Stimulated activated CD4-positive, alpha-beta T cell treated with anti-CD3 and anti-CD28 coated beads, Interleukin-1b, Interleukin-23, amount 100 ng/mL, for 24 hours (primary cell): ENCODE measurements at places on chromosomes 2 and 18.

DNA sequence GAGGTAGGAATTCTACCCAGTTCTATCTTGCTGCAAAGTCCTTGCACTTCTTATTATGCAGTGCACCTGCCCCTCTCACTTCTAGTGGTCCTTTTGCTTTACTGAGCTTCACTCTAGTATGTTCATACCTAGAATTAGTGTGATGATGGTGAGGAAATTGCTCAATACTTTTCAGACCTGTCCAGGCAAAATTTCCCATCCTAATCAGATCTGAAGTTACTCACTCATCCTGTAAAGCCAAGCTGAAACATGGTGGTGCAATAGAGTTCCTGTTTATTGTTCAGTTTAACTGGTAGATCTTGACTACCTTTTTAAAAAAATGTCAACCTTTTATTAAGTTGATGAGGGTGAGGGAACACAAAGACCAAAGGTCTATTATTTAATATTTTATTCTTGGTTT is 12.6 kb upstream of the FIGN start:
- no peak for DNase-seq

DNA sequence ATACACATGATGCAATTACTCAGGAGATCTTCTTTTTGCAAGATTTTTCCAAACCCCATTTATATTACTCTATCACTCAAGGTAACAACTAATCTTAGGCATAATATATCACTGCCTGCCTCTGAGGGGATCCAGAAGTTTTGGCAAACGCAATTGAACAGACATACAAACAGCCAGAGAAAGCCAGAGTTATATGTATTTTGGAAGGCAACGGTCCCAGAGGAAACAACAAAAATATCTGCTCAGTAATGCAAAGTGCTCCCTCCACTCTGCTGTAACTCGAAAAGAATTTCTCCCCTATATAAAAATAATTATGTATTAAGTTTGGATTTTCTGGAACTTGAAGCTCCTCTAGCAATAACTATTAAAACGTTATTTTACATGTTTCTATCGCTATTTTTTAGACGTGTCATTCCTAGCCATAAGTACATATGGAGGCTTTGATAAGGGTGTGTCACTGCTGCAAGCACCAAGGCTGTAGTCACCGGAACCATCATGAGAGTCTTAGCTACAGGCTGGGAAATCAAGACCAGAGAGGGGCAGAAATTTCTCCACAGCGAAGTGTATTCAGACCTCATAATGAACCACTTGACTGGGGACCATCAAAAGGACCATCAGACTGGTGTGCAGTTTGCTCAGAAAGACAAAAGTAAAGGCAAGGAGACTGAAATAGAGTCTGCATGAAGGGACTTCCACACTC is 3.7 kb upstream of the GKN1 start:
- no peak for DNase-seq

- no peak for DNase-seq
These were observed 163.6 kb upstream of the RBMS1 start for GRCh38 chr2:160657196-160657595.

GRCh38 chr18:58520969-58521368 is 107.9 kb downstream of the ALPK2 start:
- DNase-seq = no peak

- no peak for DNase-seq
These were observed 5.1 kb upstream of the PIEZO2 start for GRCh38 chr18:11154368-11154989.

GRCh38 chr2:113846429-113846828 is 43.5 kb upstream of the ACTR3 start:
- DNase-seq = no peak

DNA sequence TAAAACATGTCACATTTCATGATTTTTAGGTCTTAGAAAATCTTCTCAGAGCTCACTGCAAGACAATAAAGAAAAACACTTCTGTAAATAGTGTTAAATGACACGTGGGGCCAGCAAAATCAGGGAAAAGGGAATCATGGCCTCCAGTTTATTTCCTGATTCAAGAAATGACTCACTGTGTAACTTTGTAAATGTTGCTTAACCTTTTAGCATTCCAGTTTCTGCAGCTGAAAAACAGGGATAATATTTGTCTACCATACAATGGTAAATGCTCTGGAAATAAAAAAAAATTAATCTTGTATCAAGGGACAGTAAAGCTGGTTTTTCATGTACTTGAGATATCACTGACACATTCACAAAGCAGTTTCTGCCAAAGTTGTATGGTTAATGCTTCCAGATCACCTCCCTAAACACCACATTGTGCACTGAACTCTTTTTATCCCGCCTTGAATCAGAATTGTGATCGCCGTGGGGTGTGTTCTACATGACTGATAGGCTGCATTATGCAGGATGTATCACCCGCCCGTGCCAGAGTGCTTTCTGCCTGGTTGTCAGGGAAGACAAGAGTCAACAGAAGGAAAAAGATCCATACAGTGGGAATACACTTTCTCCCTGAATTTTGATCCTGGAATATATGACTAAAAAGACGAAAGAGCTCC is 238.8 kb downstream of the IKZF2 start:
- no peak for DNase-seq

DNA sequence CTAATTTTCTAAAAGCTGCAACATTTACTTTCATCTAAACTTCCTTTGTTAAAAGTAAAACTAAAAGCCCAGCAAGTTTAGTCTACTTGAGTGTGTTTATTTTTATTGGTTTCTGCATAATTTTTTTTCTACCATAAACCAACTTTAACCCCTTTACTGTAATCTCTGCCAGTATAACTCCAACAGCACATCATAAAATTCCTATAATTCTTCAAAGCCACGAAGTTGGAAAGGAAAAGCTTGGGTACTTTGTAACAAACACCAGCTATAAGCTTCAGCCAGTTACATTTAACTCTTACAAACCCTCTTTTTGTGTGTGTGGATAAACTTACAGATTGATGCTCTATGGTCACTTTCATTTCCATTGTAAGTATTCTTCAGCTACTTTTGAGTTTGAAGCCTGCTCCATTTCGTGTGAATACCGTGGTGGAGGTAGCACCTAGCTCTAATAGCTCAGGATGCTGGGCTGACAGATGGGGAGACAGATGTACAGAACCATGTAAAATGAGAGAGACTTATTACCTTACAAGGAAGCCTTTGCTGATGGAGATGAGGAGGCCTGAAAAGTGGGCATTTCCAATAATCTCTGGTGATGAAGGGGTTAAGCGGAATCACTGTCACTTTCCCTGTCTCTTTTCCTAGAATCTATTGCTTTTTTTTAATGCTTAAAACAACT is 42.5 kb downstream of the ZEB2 start:
- no peak for DNase-seq

GRCh38 chr18:61091379-61091778 is 241.9 kb upstream of the CDH20 start:
- DNase-seq = no peak

DNA sequence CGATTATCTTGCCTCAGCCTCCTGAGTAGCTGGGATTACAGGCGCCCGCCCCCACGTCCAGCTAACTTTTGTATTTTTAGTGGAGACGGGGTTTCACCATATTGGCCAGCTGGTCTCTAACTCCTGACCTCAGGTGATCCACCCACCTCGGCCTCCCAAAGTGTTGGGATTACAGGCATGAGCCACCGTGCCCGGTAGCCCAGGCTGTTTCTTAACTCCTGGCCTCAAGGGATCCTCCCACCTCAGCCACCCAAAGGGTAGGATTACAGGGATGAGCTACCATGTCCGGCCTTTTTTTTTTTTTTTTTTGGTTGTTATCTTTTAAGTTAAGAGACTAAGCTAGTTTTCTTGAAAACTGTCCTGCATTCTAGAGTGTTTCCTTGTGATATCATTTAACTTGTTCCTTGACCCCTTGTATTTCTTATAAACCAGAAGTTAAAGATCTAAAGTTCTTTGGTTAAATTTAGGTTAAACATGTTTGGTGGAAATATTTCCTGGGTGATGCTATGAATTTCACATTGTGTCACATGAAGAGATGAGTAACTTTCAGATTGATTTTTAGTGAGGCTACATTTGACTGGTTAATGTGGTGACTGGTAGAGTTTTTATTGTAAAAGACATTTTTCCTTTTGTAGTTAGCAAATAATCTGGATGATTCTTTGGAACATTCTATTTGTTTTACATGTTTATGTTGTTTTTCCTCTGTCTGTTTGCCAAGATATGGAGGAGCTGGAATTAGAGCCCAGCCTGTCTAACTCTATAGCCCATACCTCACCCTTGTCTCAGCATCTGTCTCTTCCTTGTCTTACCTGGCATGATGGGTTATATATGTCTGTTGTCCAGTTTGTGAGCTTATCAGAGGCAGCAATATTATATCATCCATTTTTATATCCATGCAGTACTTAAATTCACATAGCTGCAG is 5.2 kb downstream of the NCAPH start:
- DNase-seq = no peak

- no peak for DNase-seq
These were observed 920 bp downstream of the GULP1 start for GRCh38 chr2:188292348-188293239.

DNA sequence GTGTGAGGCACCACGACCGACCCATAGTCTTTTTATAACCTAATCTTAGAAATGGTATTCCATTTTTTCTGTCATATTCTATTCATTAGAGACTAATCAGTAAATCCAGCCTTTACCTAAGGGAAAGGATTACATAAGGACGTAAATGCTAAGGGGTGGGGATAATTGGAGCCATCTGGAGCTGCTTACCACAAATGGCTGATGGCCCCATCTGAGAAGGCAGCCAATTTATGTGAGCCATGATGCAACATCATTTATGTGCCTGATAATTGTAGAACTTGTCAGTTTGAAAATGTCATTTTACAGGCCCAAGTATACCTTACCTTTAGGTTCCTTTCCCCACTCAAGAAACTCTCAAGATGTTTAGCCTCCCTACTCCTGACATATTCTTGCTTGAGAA is 44.0 kb downstream of the ARHGEF33 start:
- no peak for DNase-seq
